CD8-positive, alpha-beta memory T cell (primary cell): ENCODE measurements at places on chromosomes 6 and 20.

DNA sequence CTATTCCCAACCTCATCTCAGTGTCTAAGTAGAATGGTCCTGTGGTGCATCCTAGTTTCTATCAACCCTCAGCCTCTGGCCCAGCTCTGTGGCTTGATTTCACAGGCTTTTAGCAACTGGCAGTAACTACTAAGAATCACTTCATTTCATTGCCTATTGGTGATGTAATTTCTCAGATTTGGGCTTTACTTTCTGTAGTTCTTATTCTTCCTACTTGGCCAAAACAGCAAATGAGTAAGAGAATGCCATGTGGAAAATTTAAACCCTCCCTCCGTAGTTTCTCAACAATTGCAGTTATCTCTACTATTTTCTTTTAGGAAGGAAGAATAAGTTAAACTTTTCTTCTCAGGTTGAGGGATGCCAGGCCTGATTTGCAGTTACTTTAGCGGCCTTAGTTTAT, 387.3 kb downstream of the CDKAL1 start:
- no peak for DNase-seq

- no peak for DNase-seq
These were observed 65.3 kb downstream of the MTHFD1L start for GRCh38 chr6:150930841-150931240.

- DNase-seq, result no peak
These were observed 22.7 kb downstream of the PCK1 start for GRCh38 chr20:57583289-57584257.

DNA sequence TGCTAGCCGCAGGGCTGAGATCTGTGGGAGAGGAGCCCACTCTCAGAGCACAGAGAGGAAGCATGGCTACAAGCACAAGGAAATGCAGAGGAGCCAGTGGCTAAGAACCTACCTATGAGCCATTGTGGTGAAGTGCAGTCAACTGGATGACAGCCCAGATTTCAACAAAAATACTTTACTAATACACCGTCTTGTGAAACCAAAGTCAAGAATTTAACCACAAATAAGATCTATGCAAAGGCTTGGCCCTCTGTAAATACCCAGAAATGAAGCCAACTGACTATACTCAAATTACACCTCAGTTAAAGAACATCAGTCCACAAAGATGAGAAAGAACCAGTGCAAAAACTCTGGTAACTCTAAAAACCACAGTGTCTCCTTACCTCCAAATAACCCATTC, 40.1 kb upstream of the PTCHD4 start:
- no peak for DNase-seq

DNA sequence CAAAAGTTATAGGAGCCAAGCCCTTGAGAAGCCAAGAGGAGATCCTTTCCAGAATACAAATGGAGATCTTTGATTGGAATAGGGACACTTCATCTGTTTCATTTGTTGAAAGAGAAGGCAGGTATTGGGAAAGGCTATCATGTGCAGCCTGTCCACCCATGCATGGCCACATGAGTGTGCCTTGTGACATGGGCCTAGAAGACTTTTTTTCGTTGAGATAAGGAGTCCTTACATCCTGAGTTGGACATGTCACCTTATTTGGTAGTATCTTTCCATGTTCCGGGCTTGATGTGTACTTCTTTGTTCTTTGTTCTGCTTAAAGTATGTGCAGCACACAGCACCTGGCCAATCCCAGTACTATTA, 42.1 kb upstream of the SYNCRIP start:
- no peak for DNase-seq

GRCh38 chr6:45187836-45188235, 140.3 kb upstream of the RUNX2 start:
- no peak for DNase-seq

DNA sequence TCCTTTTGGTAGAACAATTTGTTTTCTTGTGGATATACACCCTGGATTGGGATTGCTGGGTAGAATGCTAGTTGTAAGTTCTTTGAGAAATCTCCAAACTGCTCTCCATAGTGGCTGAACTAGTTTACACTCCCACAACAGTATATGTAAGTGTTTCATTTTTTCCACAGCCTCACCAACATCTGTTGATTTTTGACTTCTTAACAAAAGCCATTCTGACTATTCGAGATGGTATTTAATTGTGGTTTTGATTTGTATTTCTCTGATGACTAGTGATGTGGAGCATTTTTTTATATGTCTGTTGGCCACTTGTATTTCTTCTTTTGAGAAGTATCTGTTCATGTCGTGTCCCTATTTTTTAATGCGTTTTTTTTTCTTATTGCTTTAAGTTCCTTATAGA, 444.1 kb downstream of the CBLN4 start:
- no peak for DNase-seq

GRCh38 chr6:95071464-95071863, 505.9 kb upstream of the MANEA start:
- no peak for DNase-seq

DNA sequence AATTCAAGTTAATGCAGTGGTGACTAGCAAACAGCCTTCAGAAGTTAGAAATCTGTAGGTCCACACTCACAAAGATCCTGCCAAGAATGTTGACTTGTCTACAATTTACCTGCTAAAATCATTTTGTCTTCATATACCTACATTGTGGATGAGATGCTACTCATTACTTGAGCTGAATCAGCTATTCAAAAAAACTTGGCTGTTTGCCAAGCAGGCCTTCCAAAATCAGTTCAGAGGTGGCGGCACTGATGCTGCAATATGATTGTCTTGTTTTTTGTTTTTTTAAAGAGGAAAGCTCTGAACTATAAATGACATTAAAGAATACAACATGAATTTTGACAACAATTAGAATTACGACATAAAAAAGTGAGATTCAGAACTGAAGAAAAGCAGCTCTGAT, 354.7 kb upstream of the KHDRBS2 start:
- DNase-seq, result no peak

DNA sequence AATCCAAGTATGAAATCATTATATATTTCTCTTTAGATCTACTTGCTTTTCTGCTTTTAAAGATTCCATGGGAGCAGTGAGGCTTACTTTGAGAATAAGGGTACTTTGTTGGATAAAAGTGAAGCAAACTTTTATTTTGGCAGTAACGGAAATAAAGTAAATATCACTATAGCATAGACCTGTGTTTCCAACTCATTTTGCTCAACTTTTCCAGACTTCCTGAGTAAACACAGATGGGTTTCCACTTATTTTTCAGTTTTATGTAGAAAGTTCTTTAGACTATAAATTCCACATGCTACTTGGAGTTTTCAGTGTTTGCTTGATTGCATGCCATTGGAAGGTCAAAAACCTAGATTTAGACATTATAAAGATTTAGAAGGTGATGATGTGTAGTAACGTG, 6.2 kb downstream of the STX16 start:
- no peak for DNase-seq

GRCh38 chr6:100460650-100461204, 4.0 kb downstream of the SIM1 start:
- no peak for DNase-seq

GRCh38 chr6:47075741-47076421, 33.7 kb upstream of the ADGRF1 start:
- no peak for DNase-seq

- DNase-seq, result peak; percentile 63
These were observed 4.7 kb upstream of the MRGBP start for GRCh38 chr20:62791301-62792181.

GRCh38 chr6:89575562-89575960, 63.0 kb downstream of the LYRM2 start:
- no peak for DNase-seq

DNA sequence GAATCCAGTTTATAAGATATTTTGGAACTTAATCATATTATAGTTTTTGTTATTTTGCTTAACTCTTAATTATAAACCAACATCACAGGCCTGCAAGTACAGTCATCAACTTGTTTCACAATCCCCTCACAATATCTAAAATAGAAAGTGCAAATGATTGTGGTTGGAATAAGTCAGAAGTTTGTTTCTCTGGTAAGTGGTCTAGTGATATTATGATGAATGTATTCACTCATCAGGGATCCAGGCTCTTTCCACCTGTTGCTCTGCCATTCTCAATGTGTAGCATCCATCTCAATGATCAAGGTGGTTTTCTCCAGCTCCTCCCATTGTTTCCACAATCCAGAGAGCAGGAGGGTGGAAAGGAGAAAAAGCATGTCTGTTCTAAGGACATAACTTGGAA, 54.2 kb downstream of the OPN5 start:
- DNase-seq, result no peak
